ENCODE measurements at places on chromosomes 3 and 15. TPM values are rescaled to one million over a fixed set of nuclear protein-coding genes. Genes with fewer than 3 reads are reported as not detected.

GRCh38 chr3:143151004-143151731, 31.6 kb downstream of the CHST2 start:
- DNase-seq: no peak

Gene MORC1
- not detected for total RNA-seq

- peak; percentile 37 for DNase-seq
These were observed 7.2 kb downstream of the SH3BP5 start for GRCh38 chr3:15325228-15325627.

GRCh38 chr15:47998619-47999019, 122.2 kb upstream of the SLC24A5 start:
- DNase-seq: no peak

GRCh38 chr3:198032039-198032936, 72.3 kb downstream of the LMLN start:
- DNase-seq: peak; percentile 42

DNA sequence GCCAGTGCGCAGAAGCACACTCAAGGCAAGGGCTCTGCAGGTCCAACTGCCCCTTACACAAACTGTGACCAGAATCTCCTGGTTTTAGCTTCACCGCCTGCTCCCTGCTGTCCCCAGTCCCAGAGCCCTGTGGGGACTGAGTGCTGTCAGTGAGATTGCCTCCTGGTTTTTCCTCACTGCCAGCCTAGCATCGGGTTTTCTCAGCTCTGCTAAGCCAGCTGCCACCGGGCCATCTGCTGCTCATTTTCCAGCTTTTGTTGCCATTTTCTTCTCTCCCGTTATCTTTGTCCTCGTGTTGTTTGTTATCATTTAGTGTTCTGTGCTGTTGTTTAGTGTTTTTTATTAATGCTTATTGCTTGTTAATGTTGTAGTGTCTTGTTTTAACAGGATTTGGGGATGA, 79.5 kb upstream of the BLM start:
- no peak for DNase-seq

GRCh38 chr3:11696054-11696453, 52.3 kb upstream of the VGLL4 start:
- DNase-seq: no peak

DNA sequence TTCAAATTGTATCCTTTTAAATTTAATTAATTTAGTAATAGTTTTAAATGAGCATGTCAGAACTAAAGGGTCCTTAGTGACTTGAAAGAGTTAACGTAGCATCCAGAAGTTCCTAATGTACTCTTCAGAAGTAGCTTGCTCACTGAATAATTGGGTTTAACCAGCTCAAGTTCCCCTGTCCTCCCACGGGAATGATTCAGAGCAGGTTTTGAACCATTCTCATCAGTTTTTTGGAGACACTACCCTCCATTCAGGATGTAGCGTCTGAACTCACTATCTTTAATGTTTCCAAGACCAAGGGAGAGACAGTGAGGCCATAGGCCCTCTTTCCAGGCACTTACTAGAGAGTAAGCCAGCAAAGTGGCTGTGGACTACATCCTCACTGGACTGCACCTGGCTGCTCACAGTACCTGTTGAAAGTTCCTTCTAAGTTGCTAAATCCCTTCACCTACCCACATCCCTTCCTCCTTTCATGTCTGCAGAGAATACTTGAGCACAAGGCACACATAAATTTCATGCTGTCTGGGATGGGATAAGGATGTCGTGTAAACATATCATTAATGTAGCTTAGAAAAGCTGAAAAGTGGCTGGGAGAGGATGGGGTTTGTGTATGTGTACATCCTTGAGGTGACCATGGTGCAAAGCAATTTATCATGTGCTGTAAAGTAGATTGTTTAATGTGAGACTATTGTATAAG, 146.3 kb downstream of the PLCL2 start:
- DNase-seq: no peak

Gene HIGD2B
- total RNA-seq: not detected

- no peak for DNase-seq
These were observed 85.2 kb upstream of the OXTR start for GRCh38 chr3:8854656-8855055.

DNA sequence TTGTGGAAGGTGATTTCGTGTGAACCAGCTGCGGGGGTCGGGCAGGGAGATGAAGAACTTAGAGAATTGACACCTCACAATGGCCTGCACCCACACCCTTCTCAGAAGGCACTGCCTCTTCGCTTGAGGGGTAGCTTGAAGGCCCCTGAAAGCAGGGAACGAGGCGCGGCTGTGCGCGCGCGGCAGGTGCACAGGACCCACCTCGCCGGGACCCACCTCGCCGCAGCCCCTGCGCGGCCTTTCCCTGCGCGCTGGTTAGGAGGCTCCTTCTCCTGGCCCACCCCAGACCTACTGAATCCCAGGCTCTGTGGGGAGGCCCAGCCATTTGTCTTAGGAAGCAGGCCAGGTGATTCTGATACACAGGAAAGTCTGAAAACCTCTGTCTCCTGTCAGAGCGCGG, 46.2 kb upstream of the ATP10A start:
- no peak for DNase-seq

Gene TNNC1
- not detected for total RNA-seq

- DNase-seq: peak; percentile 47
These were observed 10.8 kb downstream of the ATP13A3 start for GRCh38 chr3:194475978-194476377.

DNA sequence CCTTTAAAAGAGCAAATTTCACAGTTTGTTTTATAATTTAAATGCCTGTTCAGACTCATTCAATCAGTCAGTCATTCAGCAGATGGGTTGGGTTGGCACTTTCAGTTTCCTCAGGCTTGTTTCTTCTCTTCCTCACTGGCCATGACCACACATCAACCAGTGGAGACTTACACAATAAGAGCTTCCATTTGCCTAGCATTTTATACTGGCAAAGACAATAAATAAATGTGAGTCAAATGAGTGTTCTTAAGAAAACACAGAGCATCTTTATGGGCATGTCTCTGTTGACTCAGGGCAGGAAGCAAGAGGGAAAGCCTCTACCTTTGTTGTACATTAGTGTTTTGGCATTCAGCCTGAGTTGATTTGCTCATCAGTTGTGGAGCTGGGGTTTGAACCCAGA, 122.6 kb downstream of the EPHB1 start:
- DNase-seq: no peak

GRCh38 chr3:167115331-167115934, 264.7 kb downstream of the ZBBX start:
- no peak for DNase-seq

Gene GASK1A
- total RNA-seq: not detected

DNA sequence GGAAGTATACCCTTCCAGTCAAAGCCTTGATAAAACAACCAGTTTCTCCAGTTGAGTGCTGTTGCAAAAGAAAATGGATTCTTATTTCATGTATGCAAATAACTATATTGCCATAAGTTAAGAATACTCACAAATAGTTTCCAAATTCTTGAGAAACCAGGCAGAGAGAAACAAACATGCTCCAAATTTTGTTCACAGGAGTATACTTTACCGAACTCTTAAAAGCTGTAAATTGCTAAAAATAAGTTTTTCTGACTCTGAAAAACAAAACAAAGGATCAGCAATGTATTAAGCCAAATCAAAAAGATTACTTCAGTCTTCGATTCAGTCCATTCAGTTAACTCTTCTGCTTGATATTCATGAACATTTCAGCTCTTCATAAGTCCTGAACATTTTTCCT, 646.5 kb downstream of the MCTP2 start:
- no peak for DNase-seq

- DNase-seq: no peak
These were observed 835 bp upstream of the TTLL3 start for GRCh38 chr3:9809239-9809614.

GRCh38 chr3:174863488-174863887, 4.4 kb downstream of the NAALADL2 start:
- no peak for DNase-seq

DNA sequence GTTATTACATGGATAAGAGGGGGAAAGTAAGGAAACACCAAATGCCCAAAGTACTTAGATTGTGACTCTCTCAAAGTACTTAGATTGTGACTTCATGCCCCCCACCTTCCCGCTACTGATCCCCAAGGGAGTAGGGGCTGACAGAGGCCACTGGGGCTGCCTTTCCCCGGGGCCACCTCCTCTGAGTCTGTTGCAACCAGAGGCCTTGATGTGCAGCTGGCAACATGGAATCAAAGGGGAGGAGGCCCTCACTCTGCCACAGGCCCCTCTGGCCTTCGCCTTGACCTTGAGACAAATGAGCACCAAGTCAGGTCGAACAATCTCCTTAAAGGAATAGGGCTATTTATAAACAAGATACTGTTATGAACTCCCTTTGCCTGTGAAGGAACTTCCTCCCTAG, 62.5 kb downstream of the LRTM1 start:
- DNase-seq: no peak

Gene MEX3B
- total RNA-seq: 18.2 TPM

DNA sequence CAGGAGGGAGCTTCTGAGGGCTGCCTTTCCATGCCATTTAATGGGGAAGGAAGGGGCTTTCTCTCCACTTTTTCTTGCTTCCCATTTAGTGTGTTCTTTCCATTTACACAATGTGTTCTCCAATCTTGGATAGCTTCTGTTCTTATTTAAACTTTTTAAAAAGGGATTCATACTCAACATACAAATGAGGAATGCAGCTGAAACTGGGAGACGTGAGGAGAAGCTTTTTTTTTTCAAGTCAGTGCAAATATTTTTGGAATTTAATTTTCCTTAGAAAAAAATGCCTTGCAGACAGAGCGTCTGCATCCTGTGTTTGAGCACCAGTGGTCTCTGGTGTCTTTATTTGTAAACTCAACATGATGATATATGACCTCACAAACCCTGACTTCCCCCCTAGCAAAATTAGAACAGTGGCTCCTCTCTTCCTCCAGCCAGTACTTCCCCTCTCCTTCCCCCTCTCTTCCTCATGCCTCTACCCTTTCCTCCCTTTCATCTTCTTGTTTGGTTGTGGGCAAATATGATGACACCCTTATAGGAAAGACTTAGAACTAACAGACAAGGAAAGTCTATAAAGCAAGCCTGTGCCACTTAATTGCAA, 48.1 kb upstream of the PCSK6 start:
- no peak for DNase-seq

- DNase-seq: no peak
These were observed 57.4 kb upstream of the STXBP5L start for GRCh38 chr3:120850381-120851295.

- DNase-seq: no peak
These were observed 178.8 kb downstream of the OPA1 start for GRCh38 chr3:193771653-193772421.

- no peak for DNase-seq
These were observed 72.4 kb downstream of the CHDH start for GRCh38 chr3:53773611-53774368.

DNA sequence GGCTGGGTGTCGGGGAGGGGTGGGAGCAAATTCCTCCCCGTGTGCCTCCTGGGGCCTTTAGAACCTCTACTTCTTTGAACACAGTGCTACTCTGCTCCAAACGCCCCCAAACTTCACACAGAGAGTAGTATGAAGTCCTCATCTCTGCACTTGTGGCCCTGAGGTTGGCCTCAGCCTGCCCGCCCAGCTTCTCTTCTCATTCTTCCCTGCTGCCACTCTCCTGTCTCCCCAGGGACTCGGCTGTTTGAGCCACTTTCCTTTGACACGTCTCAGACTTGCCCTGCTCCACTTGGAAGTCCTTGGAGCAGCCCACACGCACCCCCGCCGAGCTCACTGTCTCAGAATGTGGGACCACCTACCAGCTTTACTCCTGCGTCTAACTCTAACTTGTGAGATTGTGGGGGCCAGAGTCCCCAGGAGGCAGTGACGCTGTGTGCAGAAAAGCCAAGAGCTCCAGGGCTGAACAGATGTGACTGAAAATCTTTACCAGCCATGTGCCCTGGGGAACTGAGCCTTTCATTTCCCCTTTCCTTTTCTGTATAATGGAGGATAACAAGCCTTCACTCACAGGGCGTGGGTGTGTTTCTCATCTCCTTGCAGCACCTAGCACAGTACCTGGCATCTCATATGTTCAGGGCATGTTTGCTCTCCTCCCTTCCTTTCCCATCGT, 233.6 kb upstream of the CTDSPL start:
- no peak for DNase-seq

- no peak for DNase-seq
These were observed 11.1 kb downstream of the ISG20 start for GRCh38 chr15:88649753-88650551.

Gene SKOR1
- total RNA-seq: 0.15 TPM

DNA sequence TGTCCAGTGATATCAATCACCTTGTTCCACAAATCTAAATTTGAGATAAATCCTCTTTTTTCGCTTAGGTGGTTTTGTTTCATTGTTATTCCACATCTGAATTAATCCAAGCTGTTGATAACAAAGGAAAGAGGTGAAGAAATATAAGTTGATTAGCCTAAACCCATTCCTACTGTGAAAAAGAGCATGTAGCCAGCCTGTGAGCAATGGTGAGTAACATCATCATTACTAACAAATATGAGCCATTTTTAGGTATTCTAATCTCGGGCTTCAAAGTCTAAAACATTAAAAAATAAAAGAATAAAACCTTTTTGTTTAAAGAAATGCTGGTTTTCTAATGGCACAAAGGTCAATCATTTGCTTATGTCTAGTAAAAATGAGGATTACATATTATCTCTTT, 52.1 kb upstream of the P3H2 start:
- DNase-seq: no peak

Gene MIX23
- total RNA-seq: 43.6 TPM

GRCh38 chr15:29135309-29135657, 134.3 kb downstream of the NSMCE3 start:
- no peak for DNase-seq

Gene CPN2
- total RNA-seq: not detected

- no peak for DNase-seq
These were observed 899.1 kb downstream of the SI start for GRCh38 chr3:164179110-164179774.

DNA sequence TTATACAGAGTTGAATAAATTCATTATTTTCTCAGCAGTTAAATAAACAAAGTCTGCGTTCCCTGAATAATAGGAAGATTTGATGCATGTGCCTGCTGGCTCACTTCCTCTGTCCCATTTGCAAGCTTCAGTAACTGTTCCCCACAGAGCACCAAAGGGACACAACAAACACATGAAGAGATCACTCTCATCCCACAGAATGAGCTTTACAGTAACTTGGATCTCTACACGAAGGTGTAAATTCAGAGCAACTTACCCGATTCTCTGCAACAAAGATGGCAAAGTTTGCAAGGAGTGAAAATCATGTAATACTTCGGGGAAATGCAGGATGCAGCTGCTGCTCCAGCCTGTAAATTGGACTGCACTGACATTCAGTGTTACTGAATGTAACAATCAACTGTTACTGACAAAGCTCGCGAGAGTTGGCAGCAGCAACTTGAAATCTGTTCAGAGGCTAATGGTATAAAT, at the start of gene BCHE:
Gene BCHE (minus strand): TSS at position 366 of the 468 bp plus-strand sequence. CDS start 6,390 bp downstream, outside the sequence.
- peak; percentile 78 for DNase-seq

GRCh38 chr3:85433319-85433718, 474.5 kb downstream of the CADM2 start:
- no peak for DNase-seq

GRCh38 chr3:69590111-69590510, 149.2 kb upstream of the MITF start:
- DNase-seq: no peak
